ENCODE measurements at places on chromosomes 4 and X. TPM values are rescaled to one million over a fixed set of nuclear protein-coding genes. Genes with fewer than 3 reads are reported as not detected.

DNA sequence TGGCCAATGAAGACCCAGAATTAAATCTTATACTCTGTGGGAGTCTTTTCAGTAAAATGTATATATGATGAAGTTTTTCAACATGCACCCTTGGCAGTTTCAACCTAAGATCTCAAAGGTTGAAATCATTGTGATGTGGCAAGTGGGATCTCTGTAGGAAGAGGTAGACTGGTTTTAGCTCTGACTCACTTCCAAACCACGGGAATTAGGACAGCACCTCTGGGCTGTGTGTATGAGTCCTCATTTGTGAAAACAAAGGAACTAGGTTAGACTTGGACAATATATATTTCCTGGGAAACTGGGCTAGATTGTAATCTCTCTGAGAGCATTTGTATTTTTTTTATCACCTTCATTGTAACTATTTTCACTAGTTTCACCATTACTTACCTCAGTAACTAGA lies 333.0 kb downstream of the ADGRL3 start:
- DNase-seq = no peak

DNA sequence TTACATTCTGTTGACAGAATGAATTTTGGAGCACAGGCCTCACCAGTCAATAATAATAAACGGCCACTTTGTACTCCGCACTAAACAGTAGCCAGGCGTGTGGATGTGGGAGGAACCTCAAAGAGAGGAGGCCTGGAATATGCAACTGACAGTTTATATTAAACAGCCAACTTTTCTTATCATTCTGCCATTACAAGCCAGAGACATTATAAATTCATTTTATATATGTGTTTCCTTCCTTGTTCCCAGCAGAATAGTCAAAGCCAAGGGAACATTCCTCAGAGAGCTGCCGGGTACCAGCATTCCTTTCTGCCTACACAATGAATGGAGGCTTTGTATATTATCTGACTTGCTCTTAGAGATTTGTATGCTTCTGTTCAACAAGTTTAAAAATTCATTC lies 436.5 kb upstream of the FTHL17 start:
- DNase-seq = no peak

DNA sequence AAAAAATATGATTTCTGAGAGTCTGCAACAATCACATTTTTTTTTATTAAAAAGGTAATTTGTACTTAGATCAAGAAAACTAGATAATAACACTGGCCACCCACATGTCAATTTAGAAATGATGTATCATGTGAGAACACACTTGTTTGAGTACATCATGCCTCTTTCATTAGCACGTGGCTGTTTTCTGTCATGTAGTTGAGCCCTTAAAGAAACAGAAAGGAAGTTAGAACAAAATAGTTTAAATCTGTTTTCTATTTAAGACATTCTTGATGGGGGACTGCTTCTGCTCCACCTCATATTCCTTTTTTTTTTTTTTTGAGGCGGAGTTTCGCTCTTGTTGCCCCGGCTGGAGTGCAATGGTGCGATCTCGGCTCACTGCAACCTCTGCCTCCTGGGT lies 207.5 kb downstream of the NSUN7 start:
- DNase-seq = no peak

GRCh38 chr4:26035921-26036320 lies 121.9 kb downstream of the SMIM20 start:
- no peak for DNase-seq

Gene RS1
- total RNA-seq = not detected

Gene TAF7L
- not detected for total RNA-seq

Gene MMAA
- total RNA-seq = 8.7 TPM

Data from activated CD4-positive, alpha-beta T cell treated with anti-CD3 and anti-CD28 coated beads, Interleukin-2, amount 10 ng/mL, durations not matched to agents 7 days and 5 days (primary cell).